ENCODE measurements at places on chromosomes 1 and 21.

DNA sequence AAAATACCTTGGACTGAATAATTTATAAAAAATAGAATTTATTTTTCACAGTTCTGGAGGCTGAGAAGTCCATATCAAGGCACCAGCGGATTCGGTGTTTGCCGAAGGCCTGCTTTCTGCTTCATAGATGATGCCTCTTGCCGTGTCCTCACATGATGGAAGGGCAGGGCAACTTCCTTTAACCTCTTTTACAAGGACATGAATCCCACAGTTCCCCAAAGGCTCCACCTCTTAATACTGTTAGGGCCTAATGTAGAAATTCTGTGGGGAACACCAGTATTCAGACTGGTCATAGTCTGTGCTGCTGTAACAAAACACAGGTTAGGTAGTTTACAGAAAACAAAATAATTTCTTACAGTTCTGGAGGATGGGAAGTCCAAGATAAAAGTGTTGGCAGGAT lies 25.9 kb downstream of the DYRK1A start:
- no peak for DNase-seq

DNA sequence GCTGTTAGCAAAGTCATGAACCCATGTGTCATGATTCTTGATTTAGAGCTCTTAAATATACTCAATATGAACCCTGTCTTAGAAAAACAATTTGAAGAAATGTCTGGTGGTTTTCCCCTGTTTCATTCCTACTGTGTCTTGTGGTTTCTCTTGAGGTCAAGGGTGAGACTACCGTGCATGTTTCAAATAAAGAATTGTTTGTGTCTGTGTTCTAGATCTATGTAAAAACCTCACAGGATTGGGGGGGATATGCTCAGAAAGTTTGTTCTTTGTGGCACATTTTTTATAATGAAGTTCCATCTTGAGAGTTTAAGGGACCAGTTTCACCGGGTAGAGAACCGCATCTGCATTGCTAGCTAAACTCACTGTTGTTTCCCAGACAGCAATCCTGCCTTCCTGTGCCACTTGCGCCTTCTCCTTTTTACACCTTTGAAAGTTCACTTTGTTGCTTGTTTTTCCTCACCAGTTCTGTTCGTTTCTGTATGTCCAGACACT lies 30.9 kb upstream of the CACYBP start:
- no peak for DNase-seq

DNA sequence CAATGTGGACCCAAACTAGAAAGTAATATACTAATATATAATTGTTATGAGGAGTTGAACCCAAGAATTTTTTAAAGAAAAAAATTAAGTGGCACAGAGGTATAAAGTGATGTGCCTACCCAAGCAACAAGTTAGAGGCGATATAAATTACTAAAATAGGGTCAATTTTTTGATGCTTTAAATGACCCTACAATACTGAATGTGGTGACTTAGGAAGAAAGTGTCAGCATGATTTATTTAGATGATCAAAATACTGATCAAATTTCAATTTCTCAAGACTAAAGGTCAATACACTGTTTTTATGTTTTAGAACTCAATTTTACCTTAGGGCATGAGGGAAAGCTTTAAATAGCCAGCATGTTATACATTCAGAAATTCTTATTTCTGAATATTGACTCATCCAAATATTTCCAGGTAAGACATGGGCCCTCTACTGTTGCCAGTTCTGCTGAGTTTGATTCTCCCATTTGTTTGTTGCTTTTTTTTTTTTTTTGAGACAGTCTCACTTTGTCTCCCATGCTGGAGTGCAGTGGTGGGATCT lies 20.1 kb downstream of the SCAF4 start:
- no peak for DNase-seq

- no peak for DNase-seq
These were observed 3.8 kb upstream of the HPCAL4 start for GRCh38 chr1:39695016-39695415.

DNA sequence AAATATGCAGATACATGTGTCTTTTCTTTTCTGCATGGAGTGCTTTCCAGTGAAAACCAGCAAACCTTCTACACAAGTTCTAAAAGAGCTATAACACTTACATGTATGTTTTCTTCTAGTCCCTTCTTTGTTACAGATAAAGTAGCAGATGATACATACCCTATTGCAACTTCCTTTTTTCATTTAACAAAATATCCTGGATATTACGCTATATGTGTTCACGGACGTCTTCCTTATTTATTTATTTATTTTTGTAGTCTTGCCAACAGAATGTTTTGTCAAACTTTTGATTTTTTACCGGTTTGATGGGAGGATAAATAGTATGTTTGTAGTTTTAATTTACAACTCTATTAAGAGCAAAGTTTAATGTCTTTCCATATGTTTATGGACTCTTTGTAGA lies 5.2 kb upstream of the GALNT2 start:
- no peak for DNase-seq

- DNase-seq: no peak
These were observed 20.0 kb upstream of the CAP1 start for GRCh38 chr1:40020447-40021085.

DNA sequence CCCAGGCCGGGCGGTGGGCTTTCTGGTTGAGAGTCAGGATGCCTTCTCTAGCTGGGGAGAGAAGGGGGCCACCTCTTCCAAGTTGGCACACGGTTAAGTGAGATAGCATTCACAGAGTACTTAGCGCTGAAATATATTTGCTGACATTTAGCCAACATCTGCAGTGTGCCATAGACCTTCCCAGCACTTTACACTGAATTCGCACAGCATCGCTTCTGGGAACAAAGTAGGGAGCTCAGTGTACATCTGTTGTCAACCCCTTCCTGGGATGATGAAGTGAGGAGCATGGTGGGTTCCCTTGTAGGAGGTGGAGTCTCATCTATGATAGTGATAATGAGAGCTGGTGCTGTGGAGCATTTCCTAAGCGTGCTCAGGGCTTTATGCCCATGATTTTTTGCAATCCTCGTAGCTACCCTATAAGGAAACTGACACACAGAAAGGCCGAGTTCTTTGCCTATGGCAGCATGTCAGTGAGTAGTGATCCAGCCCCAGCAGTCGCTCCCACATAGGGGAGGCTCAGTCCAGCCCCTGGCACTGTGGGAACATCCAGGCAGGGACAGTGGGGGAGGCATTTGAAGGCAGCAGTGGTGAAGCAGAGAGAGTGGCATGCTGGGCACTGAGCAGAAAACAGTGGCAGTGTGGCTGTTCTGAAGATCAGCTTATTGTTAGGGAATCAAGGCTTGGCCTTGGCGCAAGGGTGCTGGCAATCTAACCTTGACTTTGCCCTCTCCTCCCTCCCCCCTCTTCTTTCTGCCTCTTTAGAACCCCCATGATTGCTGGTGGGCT lies 176.2 kb downstream of the PGBD5 start:
- DNase-seq: no peak

GRCh38 chr1:154982341-154982740 lies 803 bp upstream of the FLAD1 start:
- DNase-seq: no peak

- no peak for DNase-seq
These were observed 365.0 kb upstream of the KAZN start for GRCh38 chr1:14233510-14233909.

- DNase-seq: no peak
These were observed 53.3 kb upstream of the TINAGL1 start for GRCh38 chr1:31523012-31523411.

GRCh38 chr1:46571691-46572225 lies 20.3 kb upstream of the KNCN start:
- no peak for DNase-seq

GRCh38 chr1:108199201-108199691 lies 897 bp downstream of the SLC25A24 start:
- DNase-seq: no peak

DNA sequence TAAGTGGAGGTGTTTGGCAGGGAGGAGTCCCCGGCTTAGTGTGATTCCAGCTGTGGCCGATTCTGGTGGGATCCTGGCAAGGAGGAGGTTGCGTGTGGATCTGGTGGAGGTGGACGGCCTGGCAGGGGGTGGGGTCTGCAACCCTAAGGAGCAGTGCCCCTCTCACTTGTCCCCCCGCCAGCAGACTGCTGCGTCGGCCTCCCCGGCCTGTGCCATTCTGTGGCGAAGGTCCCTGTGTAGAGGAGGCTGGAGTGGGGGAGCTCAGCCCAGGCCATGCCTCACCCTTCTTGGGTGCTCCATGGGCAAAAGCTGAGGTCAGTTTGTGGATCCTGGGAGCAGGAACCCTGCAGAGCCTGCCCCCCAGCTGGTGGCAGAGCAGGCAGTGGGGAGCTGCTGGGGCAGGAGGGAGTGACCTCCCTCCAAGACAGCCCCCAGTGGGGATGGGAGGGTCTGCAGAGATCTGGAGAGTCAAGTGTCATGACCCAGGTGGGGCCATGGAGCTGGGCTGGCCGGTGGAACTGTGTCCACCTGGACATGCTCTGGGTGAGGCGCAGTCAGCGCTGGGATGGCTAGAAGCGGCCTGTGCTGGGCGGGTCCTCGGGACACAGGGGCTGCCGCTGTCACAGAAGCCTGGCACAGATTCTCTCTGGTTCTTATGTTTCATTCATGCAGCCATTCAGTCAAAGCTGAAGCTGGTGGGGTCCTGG lies 5.3 kb downstream of the MIB2 start:
- no peak for DNase-seq

DNA sequence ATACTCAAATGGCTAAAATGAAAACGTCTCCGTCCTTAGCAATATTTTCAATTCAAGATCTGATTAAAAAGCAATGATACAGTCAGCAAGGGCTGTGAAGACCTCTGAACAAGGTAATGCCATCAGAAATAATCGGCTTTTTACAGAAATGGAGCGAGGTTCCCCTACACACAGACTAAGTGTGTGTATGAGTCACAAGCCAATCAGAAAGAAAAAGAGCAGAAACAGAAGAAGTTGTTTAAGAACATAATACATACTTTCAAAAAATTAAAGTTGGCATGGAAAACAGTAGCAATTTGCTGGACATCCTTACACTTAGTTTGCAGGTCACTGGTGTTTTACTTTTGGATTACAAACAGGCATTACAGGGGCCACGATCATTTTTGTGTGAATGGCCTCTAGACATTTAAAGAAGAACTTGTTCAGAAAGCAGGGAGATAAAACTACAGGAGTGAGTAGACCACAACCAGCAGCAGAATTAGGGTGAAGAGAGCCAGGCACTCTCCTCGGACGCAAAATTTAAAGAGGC lies 350.0 kb upstream of the RUNX1 start:
- no peak for DNase-seq

DNA sequence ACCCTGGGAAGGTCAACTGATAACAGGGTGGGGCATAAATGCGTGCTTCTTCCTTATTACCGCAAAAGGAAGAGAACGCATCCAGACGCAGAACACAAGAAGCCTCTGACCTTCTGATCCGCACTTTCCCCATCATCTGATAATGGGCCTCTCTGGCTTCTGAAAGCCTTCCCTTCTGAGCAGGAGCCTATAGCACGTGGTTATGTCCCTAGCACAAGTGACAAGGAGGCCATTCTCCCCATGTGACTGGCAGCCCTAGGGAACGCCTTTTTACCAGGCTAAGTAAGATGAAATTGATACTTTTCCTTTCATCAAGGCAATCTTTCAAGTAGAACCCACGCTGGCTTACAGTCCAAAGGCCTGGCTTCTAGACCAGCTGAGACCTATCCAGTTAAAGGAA lies 34.2 kb downstream of the RABIF start:
- DNase-seq: no peak

DNA sequence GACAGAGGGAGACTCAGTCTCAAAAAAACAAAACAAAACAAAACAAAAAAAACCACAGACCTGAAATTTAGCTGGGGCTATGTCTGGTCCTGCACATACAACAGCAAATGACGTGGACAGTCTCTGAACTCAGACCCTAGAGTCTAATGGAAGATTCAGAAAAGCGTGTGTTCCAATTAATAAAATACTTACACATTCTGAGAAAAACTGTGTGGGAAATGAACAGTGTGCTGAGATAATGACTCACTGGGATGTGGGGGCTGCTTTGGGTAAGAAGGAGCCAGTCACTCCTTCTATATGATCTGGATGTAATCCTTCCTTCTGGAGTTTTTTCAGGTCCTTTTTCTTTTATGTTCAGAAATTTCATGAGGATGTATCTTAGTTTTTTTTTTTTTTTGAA lies 29.4 kb downstream of the CLDN14 start:
- no peak for DNase-seq

- DNase-seq: no peak
These were observed 99.5 kb downstream of the MAN1A2 start for GRCh38 chr1:117466761-117467160.

GRCh38 chr1:43936431-43937151 lies 3.0 kb downstream of the ARTN start:
- DNase-seq: no peak

GRCh38 chr1:213572912-213573647 lies 414.7 kb upstream of the PROX1 start:
- DNase-seq: no peak

DNA sequence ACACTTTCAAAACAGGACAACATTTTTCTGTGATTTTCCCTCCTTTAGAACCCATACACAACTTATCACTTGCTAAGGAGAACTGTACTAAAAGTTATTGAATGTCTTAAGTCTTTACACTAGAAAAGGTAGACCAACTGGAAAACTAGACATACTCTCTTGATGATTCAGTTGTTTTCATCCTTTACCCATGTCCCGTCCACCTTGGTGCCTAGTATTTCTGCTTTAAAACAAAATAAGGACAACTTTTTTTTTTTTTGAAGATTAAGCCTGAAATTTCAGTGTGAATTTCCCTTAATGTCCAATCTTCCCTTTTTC lies 4.5 kb downstream of the CDKN2C start:
- DNase-seq: no peak
